ENCODE measurements at places on chromosomes 13 and 19. TPM values are rescaled to one million over a fixed set of nuclear protein-coding genes. Genes with fewer than 3 reads are reported as not detected.
A peak's percentile ranks its signal among the peaks of the same experiment; 100 is the strongest.

DNA sequence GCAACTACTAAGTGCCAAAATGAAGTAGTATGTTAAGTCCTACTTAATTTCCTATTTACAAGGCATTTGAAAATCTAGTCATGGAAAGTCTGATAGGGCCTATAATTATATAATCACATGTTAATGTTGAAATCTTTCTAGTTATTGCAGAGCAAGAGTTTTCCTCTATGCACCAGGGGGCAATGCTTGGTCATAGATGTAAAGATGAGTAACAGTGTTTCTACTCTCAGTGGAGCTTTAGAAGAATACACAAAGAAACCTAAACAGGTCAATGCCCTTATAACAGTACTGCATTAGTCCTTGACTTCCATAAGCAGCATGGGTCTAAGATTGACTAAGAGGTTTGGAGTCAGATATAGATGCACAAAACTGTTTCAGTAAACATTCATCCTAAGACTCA lies 218.7 kb downstream of the KCTD12 start:
- H3K36me3 ChIP-seq, result no peaks in the 10 kb centered on the region
- H3K27ac ChIP-seq, result no peak overlapping the region
- no peak for DNase-seq
- H3K4me3 ChIP-seq, result no peak overlapping the region
- H3K27me3 ChIP-seq, result no peaks in the 10 kb centered on the region
- H3K4me1 ChIP-seq, result no peaks in the 10 kb centered on the region

DNA sequence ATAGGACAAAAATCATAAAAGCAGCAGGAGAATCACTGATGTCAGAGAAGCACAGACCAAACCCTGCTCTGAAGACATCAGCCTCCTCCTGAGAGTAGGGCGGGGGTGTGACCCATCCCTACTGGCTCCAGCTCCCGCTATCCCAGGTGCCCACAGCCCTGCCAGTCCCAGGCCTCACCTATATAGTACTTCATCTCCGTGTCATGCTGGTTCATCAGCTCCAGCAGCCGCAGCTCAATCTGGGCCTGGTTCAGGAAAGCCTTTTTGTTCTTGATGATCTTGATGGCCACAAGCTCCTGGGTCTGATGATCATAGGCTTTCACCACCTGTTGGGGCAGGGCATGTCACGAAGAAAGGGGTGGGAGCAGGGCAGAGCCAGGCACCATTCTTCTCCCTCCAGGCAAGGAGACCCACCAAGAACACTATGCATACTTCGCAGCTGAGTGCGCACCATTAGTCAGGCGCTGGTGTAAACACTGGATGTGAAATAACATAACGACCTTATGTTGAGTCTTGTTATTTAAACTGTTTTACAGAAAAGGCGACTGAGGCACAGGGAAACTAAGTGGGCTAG lies 4.2 kb downstream of the DYRK1B start:
- DNase-seq, result no peak
- no peaks in the 10 kb centered on the region for H3K27me3 ChIP-seq
- H3K36me3 ChIP-seq, result no peaks in the 10 kb centered on the region
- no peak overlapping the region for H3K27ac ChIP-seq

DNA sequence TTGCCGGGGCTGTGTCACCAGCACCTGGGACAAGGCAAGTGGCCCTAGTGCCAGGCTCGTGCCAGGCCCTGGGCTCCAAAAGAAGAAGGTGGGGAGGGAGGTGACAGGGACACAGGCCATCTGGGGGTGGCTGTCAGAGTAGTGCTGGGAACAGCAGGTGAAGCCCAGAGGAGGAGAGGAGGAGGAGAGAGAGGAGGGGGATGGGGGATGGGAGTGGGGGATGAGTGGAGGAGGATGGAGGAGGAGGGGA lies 18.7 kb downstream of the LSM4 start:
- no peaks in the 10 kb centered on the region for H3K27me3 ChIP-seq
- DNase-seq, result no peak
- H3K27ac ChIP-seq, result peak overlapping the region; percentile 98
- no peaks in the 10 kb centered on the region for H3K36me3 ChIP-seq

- no peaks in the 10 kb centered on the region for H3K27me3 ChIP-seq
- H3K36me3 ChIP-seq, result peaks cover 54% of the 10 kb centered on the region
- DNase-seq, result no peak
- H3K27ac ChIP-seq, result no peak overlapping the region
These were observed 86.2 kb downstream of the SLC25A15 start for GRCh38 chr13:40875583-40875982.

DNA sequence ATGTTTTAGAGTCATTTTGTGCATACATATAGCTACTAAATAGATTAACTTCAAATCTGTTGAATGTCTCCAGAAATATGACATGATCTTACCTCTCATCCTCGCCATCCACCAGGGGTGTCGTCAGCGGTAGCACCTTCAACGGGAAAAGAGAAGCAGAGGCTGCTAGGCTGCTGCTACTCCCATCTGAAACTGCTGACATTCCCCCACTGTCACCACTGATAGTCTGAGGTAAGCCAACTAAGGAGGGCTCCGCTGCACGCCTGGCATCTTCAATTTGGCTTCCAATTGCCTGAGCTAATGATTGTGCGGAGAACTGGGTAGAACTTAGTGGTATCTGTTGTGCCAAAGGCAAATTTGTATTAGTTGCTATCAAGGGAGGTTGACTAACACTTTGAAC lies 3.1 kb downstream of the TSC22D1 start:
- DNase-seq, result no peak
- H3K4me3 ChIP-seq, result no peak overlapping the region
- H3K4me1 ChIP-seq, result peaks cover 24% of the 10 kb centered on the region
- no peaks in the 10 kb centered on the region for H3K36me3 ChIP-seq
- no peak overlapping the region for H3K27ac ChIP-seq
- H3K27me3 ChIP-seq, result no peaks in the 10 kb centered on the region

Gene CRB3
- 156 TPM for total RNA-seq

DNA sequence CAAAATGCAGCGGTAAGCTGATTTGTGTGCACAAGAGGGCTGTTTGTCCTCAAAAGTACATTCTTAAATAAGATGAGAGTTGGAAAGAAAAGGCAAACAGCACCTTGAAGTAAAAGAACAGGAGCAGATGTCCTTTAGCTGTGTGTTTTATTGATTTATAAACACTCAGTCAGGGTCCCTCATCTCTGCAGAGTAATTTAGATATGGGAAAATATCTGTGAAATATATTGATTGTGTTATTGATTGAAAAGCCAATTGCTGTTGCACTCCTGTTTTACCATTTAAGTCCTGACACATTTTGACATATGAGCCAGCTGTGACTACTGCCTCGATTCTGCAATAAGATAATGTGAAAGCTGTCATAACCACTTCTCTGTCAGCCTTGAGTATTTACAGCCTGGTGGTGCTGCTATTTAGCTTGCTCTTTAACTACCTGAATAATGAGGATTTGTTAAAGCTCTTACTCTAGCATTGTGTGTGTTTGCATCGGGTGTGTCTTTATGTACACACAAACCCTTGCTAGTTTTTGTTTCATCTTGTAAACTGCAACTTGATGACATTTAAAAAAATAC lies 550.1 kb downstream of the DACH1 start:
- H3K27me3 ChIP-seq, result no peaks in the 10 kb centered on the region
- DNase-seq, result no peak
- H3K36me3 ChIP-seq, result no peaks in the 10 kb centered on the region
- H3K4me1 ChIP-seq, result no peaks in the 10 kb centered on the region

- no peaks in the 10 kb centered on the region for H3K36me3 ChIP-seq
- DNase-seq, result peak; percentile 76
- peaks cover 38% of the 10 kb centered on the region for H3K4me1 ChIP-seq
- H3K27me3 ChIP-seq, result peaks cover 34% of the 10 kb centered on the region
- no peak overlapping the region for H3K27ac ChIP-seq
- H3K4me3 ChIP-seq, result no peak overlapping the region
These were observed 2.8 kb downstream of the PTGER1 start for GRCh38 chr19:14472202-14472938.

DNA sequence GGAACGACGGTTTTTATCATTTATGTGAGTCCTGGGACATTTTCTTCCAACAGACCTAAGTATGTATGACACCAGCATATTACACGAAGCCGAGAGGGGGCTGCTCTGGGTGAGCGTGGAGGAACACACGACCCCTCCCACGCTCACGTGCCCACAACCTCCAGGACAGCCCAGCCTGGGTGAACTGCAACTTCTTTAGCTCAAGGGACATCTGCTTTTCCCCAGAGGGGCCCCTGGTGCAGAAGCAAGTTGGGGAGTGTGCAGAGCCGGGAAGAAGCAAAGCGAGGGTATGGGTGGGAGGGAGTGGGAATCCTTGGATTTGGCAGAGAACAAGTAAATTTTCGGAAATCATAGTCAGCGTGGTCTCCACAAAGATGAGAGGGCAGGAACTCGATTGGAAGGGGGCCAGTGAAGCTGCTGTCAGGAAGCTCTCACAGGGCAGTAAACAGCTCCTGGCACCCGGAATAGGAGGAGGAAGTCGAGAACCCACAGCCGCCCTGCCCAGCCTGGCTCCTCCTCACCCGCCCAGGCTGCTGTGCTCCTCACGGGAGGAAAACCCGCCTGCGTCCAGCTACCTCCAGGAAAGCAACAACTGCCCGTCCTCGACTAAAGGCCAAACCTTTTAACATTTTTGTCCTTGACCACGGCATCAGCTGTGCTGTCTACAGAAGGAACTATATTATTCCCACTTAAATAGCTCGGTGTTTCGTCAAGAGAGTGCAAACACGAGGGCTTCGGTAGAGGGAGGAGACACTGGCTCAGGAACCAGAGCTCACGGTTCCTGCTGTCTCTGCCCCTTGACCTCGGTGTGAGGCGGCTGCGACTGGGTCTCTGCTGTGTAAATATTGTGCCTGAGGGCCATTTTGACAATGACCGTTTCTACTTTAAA lies 17.2 kb upstream of the CFAP97D2 start:
- no peaks in the 10 kb centered on the region for H3K36me3 ChIP-seq
- peak overlapping the region; percentile 26 for H3K27ac ChIP-seq
- H3K4me1 ChIP-seq, result peaks cover 28% of the 10 kb centered on the region
- H3K4me3 ChIP-seq, result no peak overlapping the region
- peak; percentile 84 for DNase-seq
- H3K27me3 ChIP-seq, result peaks cover 4% of the 10 kb centered on the region

Gene TEX26
- not detected for total RNA-seq

Gene ZNF154
- total RNA-seq, result 1.1 TPM

- DNase-seq, result no peak
- H3K27ac ChIP-seq, result no peak overlapping the region
- no peaks in the 10 kb centered on the region for H3K27me3 ChIP-seq
- no peaks in the 10 kb centered on the region for H3K36me3 ChIP-seq
These were observed 515.0 kb downstream of the TBC1D4 start for GRCh38 chr13:74966814-74967424.

Gene DIAPH3
- 1.6 TPM for total RNA-seq

DNA sequence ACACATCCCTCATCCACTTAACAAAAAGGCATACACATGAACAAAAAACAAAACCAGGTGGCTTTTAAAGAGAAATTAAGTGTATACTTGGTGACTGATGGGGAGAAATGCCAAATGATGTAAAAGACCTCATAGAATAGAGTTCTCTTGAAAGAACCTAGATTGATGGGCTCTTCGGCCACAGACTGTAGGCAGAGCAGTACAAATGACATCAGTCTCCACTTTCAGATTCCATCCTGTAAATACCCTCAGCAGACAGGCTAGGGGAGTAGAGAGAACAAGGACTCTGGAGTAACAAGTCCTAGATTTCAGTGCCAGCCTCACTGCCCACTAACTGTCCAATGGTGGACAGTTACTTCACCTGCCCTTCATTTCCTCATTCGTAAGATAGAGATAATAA lies 203.8 kb downstream of the MZT1 start:
- no peak overlapping the region for H3K27ac ChIP-seq
- H3K27me3 ChIP-seq, result no peaks in the 10 kb centered on the region
- H3K4me3 ChIP-seq, result no peak overlapping the region
- no peaks in the 10 kb centered on the region for H3K36me3 ChIP-seq

DNA sequence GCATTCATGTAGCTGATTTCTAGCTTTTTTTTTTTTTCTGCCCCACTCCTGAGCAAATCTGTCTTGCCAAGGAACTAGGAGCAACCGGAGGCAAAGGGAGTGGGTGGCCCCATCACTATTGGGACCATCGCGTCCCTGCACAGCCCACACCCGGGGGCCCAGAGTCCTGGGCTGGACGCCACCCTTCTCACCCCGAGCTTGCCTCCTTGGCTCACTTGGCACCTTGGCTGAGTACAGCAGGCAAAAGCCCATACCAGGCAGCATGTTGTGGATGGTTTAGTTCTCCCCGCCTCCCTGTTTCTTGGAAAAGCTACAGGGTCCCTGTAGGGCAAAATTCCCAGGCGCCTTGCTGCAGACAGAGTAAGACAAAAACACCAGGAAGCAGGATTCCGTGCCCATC lies 13.7 kb downstream of the SMIM24 start:
- H3K4me1 ChIP-seq, result peaks cover 14% of the 10 kb centered on the region
- peak overlapping the region; percentile 75 for H3K27ac ChIP-seq
- H3K27me3 ChIP-seq, result no peaks in the 10 kb centered on the region
- DNase-seq, result no peak

Data from transverse colon (tissue), 4 donors.